ENCODE measurements at places on chromosomes 2 and 18. TPM values are rescaled to one million over a fixed set of nuclear protein-coding genes. Genes with fewer than 3 reads are reported as not detected.

UCN gene
- 8.0 TPM for total RNA-seq

CCBE1 gene
- total RNA-seq: 3.3 TPM

RBKS gene
- 3.6 TPM for total RNA-seq

CYP26B1 gene
- 16.6 TPM for total RNA-seq

SCN9A gene
- total RNA-seq: 8.8 TPM

SLC5A7 gene
- total RNA-seq: not detected

OTOF gene
- 2.5 TPM for total RNA-seq

DIPK1C gene
- total RNA-seq: 9.6 TPM

FOXD4L1 gene
- 0.60 TPM for total RNA-seq

ALPI gene
- total RNA-seq: not detected

LHCGR gene
- 0.17 TPM for total RNA-seq

CTAGE1 gene
- total RNA-seq: not detected

ITGB6 gene
- not detected for total RNA-seq

ST6GAL2 gene
- total RNA-seq: 29.1 TPM

OXER1 gene
- total RNA-seq: 0.85 TPM

ERBB4 gene
- 83.4 TPM for total RNA-seq

OTOS gene
- 3.1 TPM for total RNA-seq

RNF152 gene
- 12.4 TPM for total RNA-seq

CHRNA1 gene
- total RNA-seq: 0.97 TPM

PTH2R gene
- total RNA-seq: 9.6 TPM

GNAL gene
- 20.1 TPM for total RNA-seq

NR4A2 gene
- 11.4 TPM for total RNA-seq

PCARE gene
- 1.4 TPM for total RNA-seq

EPG5 gene
- total RNA-seq: 42.6 TPM
